Right atrium auricular region (tissue), 2 donors: ENCODE measurements at places on chromosomes 11 and 22. TPM values are rescaled to one million over a fixed set of nuclear protein-coding genes. Genes with fewer than 3 reads are reported as not detected.

The EXPH5 gene
- 2.8 TPM for total RNA-seq

The SCUBE2 gene
- total RNA-seq, result 0.63 TPM

DNA sequence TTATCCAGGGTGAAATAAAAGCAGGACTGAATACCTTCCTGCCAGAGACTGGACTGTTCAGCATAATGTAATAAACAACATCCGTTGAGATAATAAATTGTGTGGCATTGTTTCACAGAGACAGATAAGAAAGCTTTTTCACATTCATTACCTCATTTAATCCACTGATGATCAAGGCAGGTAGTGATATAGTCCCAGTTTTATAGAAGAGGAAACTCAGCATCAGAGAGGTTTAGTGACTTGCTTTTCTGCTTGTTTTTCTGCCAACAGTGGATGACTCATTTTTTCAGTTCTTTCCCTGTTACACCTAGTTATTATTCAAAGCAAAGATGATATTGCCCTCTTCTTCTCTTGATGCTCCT, 4.0 kb downstream of the MYO18B start:
- no peak for DNase-seq
- H3K4me3 ChIP-seq, result no peak overlapping the region
- no peaks in the 10 kb centered on the region for H3K4me1 ChIP-seq
- peak overlapping the region; percentile 88 for H3K27ac ChIP-seq

DNA sequence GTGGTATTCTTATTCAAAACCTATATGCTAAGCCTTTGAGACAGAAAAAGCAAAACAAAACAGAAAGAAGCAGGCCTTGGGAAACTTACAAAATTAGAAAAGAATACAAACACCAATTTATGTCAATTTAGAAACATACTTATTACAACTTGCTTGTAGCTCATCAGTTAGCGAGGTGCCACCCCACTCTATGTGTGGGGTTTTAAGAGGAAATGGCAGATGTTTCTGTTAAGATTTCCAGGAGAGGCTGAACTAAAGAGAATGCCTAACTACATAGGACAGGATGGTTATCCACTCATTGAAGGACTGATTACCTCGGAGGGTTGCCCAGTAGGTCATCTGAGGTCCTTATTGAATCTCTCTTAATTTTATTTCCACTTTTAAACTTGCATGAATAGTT, 302.0 kb downstream of the ETS1 start:
- no peak for DNase-seq
- H3K27ac ChIP-seq, result no peak overlapping the region
- peaks cover 7% of the 10 kb centered on the region for H3K4me1 ChIP-seq
- no peak overlapping the region for H3K4me3 ChIP-seq

The GPR83 gene
- total RNA-seq, result not detected

GRCh38 chr11:95335989-95336388, 105.0 kb upstream of the SESN3 start:
- no peak overlapping the region for H3K4me3 ChIP-seq
- no peak overlapping the region for H3K27ac ChIP-seq
- H3K4me1 ChIP-seq, result no peaks in the 10 kb centered on the region
- no peak for DNase-seq

DNA sequence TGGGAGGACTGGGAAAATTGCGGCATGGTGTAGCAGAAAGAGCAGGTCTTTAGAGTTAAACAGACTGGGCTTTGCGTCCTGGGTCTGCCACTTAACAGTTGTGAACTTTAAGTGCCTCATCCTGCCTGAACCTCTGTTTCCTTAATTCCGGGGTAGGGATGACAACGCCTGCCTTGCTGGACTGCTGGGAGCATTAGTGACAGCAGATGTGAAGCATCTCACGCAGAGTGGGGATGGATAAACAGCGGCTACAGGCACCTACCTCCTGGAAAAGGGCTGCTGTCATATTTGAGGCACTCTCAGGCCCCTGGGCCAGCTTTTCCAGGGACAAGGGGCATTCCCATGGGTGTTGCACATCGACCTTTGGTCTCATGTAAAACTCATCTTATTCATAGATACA, 572.2 kb downstream of the TBC1D22A start:
- H3K27ac ChIP-seq, result no peak overlapping the region
- no peaks in the 10 kb centered on the region for H3K36me3 ChIP-seq
- no peak for DNase-seq
- no peak overlapping the region for H3K4me3 ChIP-seq
- no peaks in the 10 kb centered on the region for H3K27me3 ChIP-seq

DNA sequence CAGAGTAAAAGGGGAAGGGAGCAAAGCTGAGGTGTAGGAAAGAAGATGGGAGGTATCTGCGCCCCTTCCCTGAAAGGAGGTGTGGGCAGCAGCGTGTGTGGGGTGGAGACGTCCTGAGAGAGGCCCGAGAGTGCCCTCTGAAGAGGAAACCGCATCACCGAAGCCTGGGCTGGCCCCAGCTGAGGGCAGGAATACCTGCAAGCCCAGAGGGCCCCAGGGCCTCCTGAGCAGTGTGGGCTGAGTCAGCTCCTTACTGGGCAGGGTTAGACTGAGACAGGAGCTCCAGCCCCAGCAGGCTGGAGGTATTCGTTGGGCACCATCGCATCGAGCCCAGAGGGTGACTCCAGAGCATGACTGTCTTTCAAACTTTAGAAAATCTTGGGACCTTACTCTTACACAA, 534.0 kb upstream of the B3GAT1 start:
- H3K27me3 ChIP-seq, result no peaks in the 10 kb centered on the region
- peaks cover 6% of the 10 kb centered on the region for H3K4me1 ChIP-seq
- H3K36me3 ChIP-seq, result no peaks in the 10 kb centered on the region
- H3K27ac ChIP-seq, result no peak overlapping the region

DNA sequence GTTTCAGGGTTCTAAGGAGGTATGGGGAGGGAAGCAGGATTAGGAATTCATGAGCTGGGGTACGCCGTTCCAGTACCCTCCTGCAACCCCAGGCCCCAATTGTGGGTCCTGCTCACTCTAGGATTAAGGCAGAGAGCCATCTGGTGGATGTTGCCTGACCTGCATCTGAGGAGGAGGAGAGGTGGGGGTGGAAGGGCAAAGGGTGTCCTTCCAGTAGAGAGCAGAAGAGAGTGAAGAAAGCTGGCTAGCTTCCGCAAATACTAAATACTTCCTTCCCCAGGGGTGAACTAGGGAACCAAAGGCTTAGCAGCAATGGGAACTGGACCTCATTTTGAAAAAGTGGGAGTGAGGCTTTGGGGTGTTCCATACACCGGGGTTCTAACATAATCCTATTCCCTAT, 10.6 kb downstream of the LRRC51 start:
- H3K27me3 ChIP-seq, result no peaks in the 10 kb centered on the region
- H3K4me3 ChIP-seq, result no peak overlapping the region
- H3K27ac ChIP-seq, result no peak overlapping the region
- no peaks in the 10 kb centered on the region for H3K4me1 ChIP-seq
- H3K36me3 ChIP-seq, result peaks cover 14% of the 10 kb centered on the region

GRCh38 chr11:135008001-135008405, 596.0 kb upstream of the B3GAT1 start:
- no peak overlapping the region for H3K4me3 ChIP-seq
- H3K36me3 ChIP-seq, result no peaks in the 10 kb centered on the region
- no peak overlapping the region for H3K27ac ChIP-seq
- no peak for DNase-seq
- H3K4me1 ChIP-seq, result no peaks in the 10 kb centered on the region

The SCN3B gene
- total RNA-seq, result 0.31 TPM

DNA sequence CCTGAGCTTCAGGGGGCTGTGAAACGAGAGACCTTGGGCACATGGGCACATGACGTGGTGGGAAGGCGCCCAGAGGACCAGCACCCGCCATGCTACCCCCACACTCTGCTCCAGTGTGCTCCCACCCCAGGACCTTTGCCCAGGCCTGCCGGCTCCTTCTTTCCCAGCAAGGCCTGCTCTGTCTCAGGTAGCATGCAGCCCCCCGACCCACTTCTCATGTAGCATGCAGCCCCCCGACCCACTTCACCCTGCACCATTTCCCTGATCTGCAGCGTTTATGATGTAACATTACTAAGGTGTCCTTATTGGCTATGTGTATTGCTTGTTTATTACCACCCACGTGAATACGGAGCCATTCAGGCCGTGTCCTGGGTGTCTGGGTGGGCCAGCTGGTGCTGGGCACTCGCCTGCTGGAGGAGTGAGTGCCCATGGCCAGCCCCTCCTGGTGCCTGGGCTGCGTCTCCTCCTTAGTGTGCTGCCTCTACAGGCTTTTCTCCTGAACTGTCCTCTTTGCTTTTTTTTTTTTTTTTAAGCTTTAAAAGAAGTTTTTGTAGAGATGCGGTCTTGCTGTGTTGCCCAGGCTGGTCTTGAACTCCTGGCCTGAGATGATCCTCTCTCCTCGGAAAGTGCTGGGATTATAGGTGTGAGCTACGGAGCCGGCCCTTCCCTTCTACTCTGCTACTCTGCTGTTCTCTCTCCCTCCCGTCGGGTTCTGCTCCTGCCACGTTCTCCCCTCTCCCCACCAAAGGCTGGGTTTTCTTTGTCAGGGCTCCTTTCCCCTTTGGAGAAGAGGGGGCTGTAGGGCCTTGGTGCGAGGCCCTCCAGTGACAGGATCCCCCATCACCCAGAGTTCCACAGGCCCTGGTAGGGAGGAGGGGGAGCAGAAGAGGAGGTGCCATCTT, 29.4 kb downstream of the LRP5 start:
- no peak overlapping the region for H3K4me3 ChIP-seq
- no peaks in the 10 kb centered on the region for H3K4me1 ChIP-seq
- H3K27ac ChIP-seq, result peak overlapping the region; percentile 81

The UBXN1 gene
- total RNA-seq, result 77.4 TPM

DNA sequence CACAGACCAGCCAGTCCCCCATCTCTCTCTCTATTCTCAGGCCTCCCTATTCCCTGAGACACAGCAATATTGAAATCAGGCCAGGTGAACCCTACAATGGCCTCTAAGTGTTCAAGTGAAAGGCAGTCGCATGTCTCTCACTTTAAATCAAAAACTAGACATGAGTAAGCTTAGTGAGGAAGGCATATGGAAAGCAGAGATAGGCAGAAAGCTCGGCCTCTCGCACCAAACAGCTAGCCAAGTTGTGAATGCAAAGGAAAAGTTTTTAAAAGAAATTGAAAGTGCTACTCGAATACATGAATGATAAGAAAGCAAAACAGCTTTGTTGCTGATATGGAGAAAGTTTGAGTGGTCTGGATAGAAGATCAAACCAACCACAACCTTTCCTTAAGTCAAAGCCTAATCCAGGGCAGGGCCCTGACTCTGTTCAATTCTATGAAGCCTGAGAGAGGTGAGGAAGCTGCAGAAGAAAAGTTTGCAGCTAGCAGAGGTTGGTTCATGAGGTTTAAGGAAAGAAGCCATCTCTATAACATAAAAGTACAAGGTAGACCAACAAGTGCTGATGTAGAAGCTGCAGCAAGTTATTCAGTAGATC, 19.8 kb upstream of the MPZL2 start:
- H3K36me3 ChIP-seq, result no peaks in the 10 kb centered on the region
- DNase-seq, result no peak
- no peaks in the 10 kb centered on the region for H3K27me3 ChIP-seq
- H3K27ac ChIP-seq, result no peak overlapping the region
- no peak overlapping the region for H3K4me3 ChIP-seq

The GTSE1 gene
- total RNA-seq, result 0.63 TPM

The CREB3L1 gene
- 15.1 TPM for total RNA-seq

The OR4D5 gene
- not detected for total RNA-seq

The FGF19 gene
- not detected for total RNA-seq

DNA sequence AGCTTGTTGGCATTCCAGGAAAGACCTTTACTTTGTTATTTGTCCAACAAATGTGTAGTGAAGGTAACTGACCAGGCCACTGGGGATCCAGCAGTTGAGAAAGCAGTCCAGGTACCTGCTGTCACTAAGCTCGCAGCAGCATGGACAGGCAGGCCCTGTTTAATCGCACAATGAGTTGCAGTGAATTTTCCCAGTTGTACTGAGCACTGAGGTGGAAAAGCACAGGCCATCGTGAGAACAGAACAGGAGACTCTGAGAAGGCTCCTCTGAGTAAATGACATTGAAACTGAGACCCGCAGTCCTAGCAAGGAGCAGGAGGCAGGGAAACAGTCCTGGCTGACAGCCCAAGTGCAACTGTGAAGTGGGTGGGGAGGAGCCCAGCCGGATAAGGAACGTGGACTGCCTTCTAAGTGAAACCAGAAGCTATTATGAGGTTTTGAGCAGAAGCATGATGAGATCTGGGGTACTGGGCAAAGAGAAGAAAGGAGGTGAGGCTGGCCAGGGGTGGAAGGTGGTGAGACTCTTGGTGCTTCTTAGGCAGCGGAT, 39.8 kb upstream of the CDON start:
- no peaks in the 10 kb centered on the region for H3K27me3 ChIP-seq
- no peak for DNase-seq
- H3K27ac ChIP-seq, result peak overlapping the region; percentile 26
- H3K36me3 ChIP-seq, result no peaks in the 10 kb centered on the region
- no peaks in the 10 kb centered on the region for H3K4me1 ChIP-seq

DNA sequence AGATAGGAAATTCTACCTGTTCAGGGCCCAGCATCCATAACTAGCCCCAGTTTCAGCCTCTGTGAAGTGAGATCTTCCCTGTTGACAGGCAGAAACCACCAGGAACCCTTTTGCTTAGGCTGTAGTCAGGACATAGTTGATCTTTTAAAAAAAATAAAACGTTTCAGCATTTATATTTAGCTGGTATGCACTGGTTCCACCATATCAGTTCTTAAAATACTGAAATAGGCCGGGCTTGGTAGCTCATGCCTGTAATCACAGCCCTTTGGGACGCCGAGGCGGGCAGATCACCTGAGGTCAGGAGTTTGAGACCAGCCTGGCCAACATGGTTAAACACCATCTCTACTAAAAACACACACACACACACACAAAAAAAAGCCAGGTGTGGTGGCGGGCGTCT, 35.3 kb downstream of the GALNT18 start:
- H3K27ac ChIP-seq, result peak overlapping the region; percentile 24
- no peak for DNase-seq
- no peaks in the 10 kb centered on the region for H3K4me1 ChIP-seq

GRCh38 chr22:43616645-43617044, 195.5 kb downstream of the EFCAB6 start:
- no peaks in the 10 kb centered on the region for H3K27me3 ChIP-seq
- H3K36me3 ChIP-seq, result no peaks in the 10 kb centered on the region
- H3K27ac ChIP-seq, result no peak overlapping the region
- no peak for DNase-seq

The AGBL2 gene
- not detected for total RNA-seq

- DNase-seq, result no peak
- no peaks in the 10 kb centered on the region for H3K27me3 ChIP-seq
- H3K4me3 ChIP-seq, result no peak overlapping the region
- H3K27ac ChIP-seq, result no peak overlapping the region
- H3K36me3 ChIP-seq, result no peaks in the 10 kb centered on the region
These were observed 83.5 kb upstream of the EIF3D start for GRCh38 chr22:36612458-36612857.

- peak overlapping the region; percentile 51 for H3K4me3 ChIP-seq
- H3K4me1 ChIP-seq, result no peaks in the 10 kb centered on the region
- peaks cover 9% of the 10 kb centered on the region for H3K27me3 ChIP-seq
- DNase-seq, result no peak
- peak overlapping the region; percentile 76 for H3K27ac ChIP-seq
- H3K36me3 ChIP-seq, result no peaks in the 10 kb centered on the region
These were observed 705 bp downstream of the CLDN5 start for GRCh38 chr22:19523240-19524169.
